ENCODE measurements at places on chromosomes 6 and 20.

- no peak for DNase-seq
Observed at GRCh38 chr6:4280031-4280430, 144.7 kb upstream of the ECI2 start.

DNA sequence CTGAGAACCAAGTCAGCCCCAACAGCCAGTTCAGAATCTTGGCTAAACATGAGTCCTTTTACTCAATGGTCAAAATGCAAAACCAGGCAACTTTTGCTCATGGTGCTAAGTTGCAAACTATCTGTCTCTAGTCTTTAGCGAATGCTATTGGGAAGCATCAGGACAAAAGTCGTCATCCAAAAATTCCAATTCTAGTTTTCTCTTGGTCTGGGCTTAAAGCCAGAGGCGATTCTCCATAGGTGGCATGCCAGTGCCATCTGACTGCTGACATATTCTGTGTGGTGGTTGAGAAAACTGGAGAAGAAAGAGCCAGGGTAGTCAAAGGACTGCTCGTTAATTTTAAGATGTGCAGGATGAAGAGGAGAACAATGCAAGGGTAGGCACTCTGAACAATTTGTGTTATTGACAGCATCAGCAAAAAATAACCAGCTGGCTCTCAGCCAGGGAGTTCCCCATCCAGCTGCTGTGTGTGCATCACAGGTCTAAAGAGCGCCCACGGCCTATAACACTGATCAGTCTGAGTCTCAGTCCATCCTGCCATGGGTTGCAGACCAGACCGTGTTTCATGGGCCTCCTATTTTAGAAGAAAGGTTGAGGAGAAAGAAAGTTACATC lies 313.6 kb downstream of the ALDH8A1 start:
- DNase-seq = peak; percentile 25

DNA sequence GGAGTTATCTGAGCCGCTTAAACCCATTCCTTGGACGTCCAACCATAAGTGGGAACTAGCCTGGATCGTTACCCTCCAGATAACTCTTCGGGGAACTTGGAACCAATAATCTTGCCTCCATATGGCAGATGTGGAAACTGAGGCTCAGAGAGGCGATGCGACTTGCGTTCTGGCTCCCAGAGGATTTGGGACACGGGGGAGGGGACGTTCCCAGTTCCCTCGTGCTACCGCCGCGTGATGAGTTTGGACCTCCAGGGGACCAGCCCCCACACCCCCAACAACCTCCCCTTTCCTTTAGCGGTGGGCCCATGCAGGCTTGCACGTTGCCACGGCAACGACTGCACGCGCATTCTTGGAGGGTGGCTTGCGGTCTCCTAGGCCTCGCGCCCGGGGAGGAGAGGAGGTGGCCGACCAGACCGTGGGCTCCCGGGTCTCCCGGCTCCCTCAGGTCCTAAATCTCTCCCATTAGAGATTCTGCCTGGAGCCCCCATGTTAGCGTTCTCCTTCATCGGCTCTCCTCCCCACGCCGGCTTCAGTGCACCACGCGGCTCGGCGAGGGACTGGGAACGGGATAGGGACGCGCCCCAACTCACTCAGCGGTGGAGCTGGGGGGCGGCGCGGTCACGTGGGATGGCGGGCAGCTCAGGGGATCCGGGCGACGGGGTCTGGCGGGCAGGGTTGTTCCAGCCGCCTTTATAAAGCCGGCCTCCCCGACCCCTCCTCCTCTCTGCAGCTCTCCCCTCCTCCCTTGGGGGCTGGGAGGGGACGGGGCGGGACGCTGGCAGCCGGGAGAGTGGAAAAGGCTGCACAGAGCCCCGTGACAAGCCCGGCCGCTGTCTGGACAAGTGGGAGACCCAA lies at the start of gene PLTP:
Gene PLTP, minus strand, starts transcription at position 670 of the 858 bp plus-strand sequence. CDS start 703 bp downstream, outside the sequence.
- DNase-seq = no peak

DNA sequence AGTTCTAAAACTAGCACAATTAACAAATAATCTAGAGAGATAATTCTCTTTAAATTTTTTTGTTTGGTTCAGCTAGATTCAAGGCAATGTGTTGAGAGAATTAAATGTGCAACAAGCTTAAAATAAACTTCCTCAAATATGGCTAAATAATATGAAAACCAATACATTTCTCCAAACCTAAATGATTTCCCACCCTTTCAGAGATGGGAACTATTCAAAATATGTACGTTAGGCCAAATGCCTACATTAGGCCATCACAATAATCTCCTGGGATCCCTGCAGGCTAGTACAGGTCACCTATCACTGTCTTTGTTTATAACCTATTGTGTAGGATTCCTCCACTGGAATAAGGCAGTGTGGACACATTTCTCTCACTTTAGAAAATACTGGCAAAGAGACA lies 1.7 kb downstream of the FAXC start:
- no peak for DNase-seq

DNA sequence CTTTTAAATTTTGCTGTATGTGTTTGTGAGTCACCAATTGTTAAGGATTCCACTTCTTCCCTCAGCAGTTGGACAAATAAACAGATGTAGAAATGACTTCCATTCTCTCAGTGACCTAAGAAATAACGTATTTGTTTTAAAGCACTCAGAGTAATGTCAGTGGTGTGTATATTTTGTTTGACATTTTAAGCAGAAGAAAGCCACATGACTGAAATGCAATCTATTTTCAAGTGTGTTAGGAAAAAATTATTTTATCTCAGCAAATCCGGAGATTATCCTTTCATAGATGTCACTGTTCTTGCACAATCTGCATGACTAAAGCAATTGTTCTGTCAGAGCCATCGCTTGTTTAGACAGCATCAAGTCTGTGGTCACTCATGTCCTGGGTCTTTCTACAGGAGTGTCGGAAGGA lies 77.1 kb downstream of the JAG1 start:
- DNase-seq = no peak

- no peak for DNase-seq
Observed at GRCh38 chr6:72040111-72040510, 153.8 kb downstream of the RIMS1 start.

GRCh38 chr6:170050591-170051041 lies 240.3 kb downstream of the DLL1 start:
- no peak for DNase-seq

DNA sequence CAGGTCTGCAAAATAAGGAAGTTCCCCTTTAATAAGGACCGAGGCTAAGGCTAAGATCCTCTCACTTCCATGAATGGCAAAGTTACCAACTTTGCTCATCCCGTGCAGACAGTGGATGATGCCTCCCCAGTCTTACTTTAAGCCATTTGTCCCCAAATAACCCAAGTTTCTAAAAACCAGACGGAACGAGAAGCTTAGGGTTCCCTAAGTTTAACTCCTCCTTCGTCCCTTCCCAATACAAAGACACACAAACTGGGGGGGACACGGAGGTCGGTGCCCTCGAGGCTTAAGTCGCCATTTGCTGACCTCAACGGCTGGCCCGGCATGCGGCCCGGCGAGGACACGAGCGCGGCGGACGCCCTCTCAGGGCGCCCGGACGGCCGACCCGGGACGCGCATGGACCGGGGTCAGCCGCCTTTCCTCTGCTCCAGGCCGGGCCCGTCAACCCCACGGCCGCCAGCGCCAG lies 527 bp downstream of the FBXO30 start:
- peak; percentile 27 for DNase-seq

DNA sequence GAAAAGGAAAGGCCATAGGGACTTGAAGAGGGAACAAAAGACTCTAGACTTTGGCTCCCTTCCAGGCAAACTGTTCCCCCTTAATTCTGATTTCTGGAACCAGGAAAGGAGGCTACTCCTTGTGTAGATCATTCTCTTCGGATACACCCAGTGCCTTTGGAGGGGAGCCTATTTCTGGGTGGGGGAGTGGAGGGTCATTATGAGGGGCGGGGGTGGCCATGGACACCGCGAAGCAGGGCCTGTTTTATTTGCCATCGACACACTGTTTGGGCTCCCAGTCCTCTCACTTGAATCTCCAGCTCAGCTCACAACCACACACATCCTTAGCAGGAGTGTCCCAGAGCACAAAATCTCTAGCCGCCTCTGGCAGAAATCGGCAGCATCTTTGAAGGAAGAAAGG lies 132.3 kb downstream of the PXDC1 start:
- DNase-seq = no peak

- no peak for DNase-seq
Observed at GRCh38 chr6:8462169-8462568, 26.8 kb upstream of the SLC35B3 start.

DNA sequence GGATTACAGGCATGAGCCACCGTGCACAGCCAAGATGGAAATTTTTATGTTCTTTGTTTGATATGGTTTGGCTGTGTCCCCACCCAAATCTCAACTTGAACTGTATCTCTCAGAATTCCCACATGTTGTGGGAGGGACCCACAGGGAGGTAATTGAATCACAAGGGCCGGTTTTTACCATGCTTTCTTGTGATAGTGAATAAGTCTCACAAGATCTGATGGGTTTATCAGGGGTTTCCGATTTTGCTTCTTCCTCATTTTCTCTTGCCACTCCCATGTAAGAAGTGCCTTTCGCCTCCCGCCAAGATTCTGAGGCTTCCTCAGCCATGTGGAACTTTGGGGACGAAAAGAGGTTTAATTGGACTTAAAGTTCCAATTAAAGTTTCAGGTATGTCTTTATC lies 14.6 kb downstream of the EEF1A1 start:
- DNase-seq = no peak

- no peak for DNase-seq
Observed at GRCh38 chr6:165616116-165616515, 46.9 kb downstream of the PDE10A start.

- DNase-seq = no peak
Observed at GRCh38 chr6:15734118-15734897, 71.5 kb upstream of the DTNBP1 start.

DNA sequence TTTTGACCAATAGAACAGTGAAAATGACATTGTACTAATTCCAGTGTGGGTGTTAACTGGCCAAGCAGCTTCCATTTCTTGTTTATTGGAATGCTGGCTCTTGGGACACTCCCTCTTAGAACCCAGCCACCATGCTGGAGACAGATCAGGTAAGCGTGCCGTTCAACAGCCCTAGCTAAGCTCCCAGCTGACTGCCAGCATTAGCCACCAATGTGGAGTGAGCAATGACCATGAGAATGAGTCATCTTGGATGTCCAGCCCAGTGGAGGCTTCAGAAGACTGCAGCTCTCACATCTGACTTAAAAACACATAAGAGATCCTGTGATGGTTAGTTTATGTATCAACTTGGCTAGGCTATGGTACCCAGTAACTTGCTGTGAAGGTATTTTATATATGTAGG lies 3.0 kb upstream of the LINC00237 start:
- no peak for DNase-seq

DNA sequence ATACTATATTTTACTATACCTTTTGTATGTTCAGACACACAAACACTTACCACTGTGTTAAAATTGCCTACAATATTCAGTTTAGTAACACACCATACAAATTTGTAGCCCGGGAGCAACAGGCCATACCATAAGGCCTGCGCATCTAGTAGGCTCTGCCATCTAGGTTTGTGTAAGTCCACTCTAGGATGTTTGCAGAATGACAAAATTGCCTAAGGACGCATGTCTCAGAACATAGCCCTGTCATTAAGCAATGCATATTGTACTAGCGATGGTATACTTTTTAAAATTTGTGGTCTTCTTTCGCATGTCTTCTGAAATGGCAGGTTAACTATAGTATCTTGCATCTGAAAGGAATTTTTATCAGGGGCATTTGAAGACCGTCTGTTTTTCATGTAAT lies 26.6 kb upstream of the MAP7 start:
- no peak for DNase-seq

GRCh38 chr6:12010635-12011275 lies 1.4 kb upstream of the HIVEP1 start:
- DNase-seq = peak; percentile 66

GRCh38 chr20:40728470-40728869 lies 39.4 kb upstream of the MAFB start:
- no peak for DNase-seq

DNA sequence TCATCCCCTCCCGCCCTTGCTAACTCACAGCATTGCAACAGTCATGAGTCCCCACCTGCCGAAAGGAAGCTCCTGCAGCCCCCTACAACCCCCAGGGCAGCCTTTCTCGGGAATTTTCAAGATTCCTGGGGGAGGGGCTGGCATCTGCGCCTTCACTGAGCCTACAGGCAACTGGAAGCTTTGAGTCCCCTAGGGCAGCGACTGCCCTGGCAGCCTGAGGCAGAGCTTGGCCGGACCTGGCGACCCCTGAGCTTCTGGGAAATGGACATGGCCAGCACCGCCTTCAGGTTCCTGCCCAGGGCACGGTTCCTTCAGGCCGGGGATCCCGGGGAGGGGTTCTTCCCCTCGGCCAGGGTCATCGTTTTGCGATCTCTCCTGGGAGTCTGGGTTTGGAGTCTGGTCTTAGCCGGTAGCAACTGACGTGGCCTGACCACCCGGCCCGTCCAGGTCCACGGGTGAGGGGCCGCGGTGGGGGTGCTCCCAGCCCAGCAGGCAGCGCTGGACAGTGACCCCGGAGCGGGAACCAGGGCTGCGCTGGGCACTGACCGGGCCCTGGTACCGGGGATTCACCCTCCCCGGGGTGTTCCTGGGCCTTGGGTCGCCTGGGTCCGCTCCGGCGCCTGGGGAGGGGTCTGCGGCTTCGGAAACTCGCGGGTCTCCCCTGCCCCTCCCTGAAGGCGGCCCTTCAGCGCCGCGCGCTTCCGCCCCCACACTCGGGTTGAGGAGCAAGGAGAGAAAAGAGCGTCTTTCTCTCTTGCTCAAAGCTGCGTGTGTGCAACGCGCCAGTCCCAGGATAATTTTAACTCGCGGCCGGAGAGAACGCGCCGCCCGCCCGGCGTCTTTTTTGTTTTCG lies 593 bp upstream of the COL9A3 start:
- no peak for DNase-seq

DNA sequence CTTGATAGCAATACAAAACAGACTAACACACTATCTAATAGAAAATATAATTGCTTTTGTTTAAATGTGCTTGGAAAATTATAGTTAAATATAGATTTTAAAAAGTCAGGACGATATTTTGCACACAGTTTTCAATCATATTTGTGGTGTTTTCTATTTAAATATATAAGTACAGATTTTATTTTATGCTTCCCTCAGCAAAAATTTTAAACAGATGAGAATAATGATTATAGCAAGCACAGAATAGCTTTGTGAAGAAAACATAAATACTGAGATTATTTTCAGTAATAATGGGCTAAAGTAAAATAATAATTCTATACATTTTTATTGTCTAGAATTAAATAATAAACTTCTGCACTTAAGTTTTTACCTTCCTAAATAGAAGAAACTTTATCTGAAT lies 809.4 kb downstream of the PHF3 start:
- no peak for DNase-seq

GRCh38 chr6:13654496-13654895 lies 39.4 kb downstream of the NOL7 start:
- DNase-seq = no peak

GRCh38 chr6:169499848-169500247 lies 202.0 kb downstream of the WDR27 start:
- DNase-seq = no peak

GRCh38 chr20:44411020-44411756 lies 55.7 kb downstream of the HNF4A start:
- no peak for DNase-seq

GRCh38 chr6:39876111-39876510 lies 58.2 kb downstream of the MOCS1 start:
- DNase-seq = no peak

DNA sequence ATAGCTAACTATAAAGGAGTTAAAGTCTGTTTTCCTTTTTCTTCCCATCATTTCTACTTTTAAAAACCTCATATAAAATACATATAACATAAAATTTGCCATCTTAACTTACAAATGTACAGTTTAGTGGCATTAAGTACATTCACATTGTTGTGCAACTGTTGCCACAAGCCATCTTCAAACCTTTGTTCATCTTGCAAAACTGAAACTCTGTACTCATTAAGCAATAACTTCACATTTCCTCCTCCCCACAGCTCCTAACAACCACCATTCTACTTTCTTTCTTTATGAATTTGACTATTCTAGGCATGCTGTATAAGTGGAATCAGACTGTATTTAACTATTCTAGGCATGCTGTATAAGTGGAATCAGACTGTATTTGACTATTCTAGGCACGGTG lies 4.5 kb downstream of the CCDC170 start:
- DNase-seq = no peak

All from SHP77 (cell line).